ENCODE measurements at places on chromosomes 4 and X.
A peak's percentile ranks its signal among the peaks of the same experiment; 100 is the strongest.

DNA sequence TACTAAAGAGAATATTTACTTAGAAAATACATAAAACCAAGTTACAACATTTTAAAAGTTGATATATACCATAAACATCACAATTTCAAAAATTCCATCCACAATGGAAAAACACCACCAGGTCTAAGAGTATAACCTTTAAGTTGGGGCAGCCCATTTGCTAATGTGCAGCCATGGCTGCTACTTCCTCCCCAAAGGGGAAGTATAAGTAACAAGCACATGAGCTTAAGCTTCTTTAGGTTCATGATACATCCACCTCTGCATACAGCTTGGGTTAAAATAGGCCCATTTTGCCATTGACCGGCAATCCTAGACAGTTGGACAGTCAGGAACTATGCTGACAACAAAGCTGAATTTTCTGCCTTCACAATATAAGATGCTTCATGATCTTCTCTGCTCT, 16.6 kb upstream of the GASK1B start:
- no peak for DNase-seq

DNA sequence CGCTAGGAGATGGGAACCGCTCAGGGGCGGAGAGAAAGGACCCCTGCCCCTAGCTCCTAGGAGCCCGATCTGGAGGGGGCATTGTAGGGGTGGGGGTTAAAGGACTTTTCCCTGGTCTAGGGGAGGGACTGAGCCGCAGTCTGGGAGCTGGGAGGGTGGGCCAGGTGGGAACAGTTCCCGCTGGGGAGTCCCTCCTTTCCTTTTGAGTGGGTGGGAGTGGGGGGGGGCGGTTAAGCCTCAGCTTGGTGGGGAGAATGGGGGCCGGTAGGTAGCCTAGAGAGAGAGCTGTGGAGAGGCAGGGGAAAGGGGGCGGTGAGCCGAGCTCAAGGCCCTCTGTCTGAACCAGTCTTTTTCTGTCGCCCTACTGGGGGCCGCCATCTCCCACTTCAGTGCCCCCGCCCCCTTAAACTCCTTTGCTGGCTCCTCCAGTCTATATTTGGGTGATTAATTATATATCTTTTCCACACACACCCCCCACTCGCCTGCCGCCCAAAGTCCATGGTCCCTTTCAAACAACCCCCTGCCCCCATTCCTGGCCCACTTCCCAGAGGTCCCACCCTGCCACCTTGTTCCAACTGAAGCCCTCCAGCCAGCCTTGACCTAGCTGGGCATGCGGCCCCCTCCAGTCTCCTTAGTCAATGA, 822 bp downstream of the ZNF275 start:
- no peak for DNase-seq

- peak; percentile 62 for DNase-seq
These were observed 2.8 kb downstream of the FGFBP1 start for GRCh38 chr4:15935504-15936402.

- no peak for DNase-seq
These were observed 35.3 kb upstream of the VSIG4 start for GRCh38 chrX:66074920-66075879.

GRCh38 chr4:55269995-55270394, 76.0 kb upstream of the SRD5A3 start:
- DNase-seq, result no peak

- no peak for DNase-seq
These were observed 74.8 kb upstream of the CPXCR1 start for GRCh38 chrX:88672261-88672660.

- no peak for DNase-seq
These were observed at the start of gene SMIM10L2A for GRCh38 chrX:135421932-135422809. Gene SMIM10L2A (plus strand): TSS chrX:135421944. CDS start chrX:135422132, 188 bp downstream.

Measured in iris pigment epithelial cell (primary cell).